ENCODE measurements at places on chromosomes 5 and 9. TPM values are rescaled to one million over a fixed set of nuclear protein-coding genes. Genes with fewer than 3 reads are reported as not detected.

- DNase-seq: peak; percentile 87
- no peaks in the 10 kb centered on the region for H3K36me3 ChIP-seq
- H3K27me3 ChIP-seq: peaks cover 8% of the 10 kb centered on the region
- peaks cover 13% of the 10 kb centered on the region for H3K4me1 ChIP-seq
Observed at GRCh38 chr5:472656-473550, 29.9 kb downstream of the EXOC3 start.

DNA sequence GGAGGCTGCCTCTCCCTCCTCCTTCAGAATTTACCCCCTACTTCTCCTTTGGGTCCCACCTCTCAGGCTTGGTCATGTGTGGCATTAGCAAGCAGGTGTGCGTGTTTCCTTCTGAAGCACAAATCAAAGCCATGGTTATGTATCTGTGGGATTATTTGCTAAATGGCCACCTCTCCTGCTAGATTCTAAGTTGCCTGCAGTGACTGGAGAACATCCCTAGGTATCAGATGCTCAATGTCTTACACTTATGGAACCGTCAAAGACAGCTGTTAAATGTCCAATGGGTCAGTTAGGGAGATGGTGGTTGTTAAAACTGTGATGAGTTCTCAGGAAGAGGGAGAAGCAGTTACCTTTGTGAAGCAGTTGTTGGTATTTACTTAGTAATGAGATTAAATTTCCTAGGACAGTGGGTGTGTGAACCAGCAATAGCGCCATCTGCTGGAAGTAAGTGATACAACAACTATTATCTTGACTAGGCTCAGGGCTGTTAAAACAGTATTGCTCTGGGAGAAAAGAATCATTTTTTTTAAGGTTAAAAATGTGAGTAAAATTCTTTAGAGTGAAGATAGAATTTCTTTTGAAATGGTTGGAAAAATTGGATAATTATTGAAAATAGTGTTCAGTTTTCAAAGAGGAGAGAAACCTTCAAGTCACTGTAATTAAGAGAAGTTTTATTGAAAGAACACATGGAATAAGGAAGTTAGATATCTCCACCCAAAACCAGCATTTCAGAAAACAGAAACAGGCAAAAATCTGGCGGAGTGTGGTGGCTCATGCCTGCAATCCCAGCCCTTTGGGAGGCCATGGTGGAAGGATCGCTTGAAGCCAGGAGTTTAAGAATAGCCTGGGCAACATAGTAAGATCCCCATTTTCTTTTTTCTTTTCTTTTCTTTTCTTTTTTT, 71.3 kb downstream of the TMC1 start:
- peak; percentile 48 for DNase-seq
- peaks cover 10% of the 10 kb centered on the region for H3K27me3 ChIP-seq
- H3K4me3 ChIP-seq: no peak overlapping the region
- no peaks in the 10 kb centered on the region for H3K4me1 ChIP-seq
- no peak overlapping the region for H3K27ac ChIP-seq

GRCh38 chr5:21071986-21072385, 1084.0 kb upstream of the CDH18 start:
- no peaks in the 10 kb centered on the region for H3K27me3 ChIP-seq
- H3K27ac ChIP-seq: no peak overlapping the region
- DNase-seq: no peak
- H3K36me3 ChIP-seq: no peaks in the 10 kb centered on the region

DNA sequence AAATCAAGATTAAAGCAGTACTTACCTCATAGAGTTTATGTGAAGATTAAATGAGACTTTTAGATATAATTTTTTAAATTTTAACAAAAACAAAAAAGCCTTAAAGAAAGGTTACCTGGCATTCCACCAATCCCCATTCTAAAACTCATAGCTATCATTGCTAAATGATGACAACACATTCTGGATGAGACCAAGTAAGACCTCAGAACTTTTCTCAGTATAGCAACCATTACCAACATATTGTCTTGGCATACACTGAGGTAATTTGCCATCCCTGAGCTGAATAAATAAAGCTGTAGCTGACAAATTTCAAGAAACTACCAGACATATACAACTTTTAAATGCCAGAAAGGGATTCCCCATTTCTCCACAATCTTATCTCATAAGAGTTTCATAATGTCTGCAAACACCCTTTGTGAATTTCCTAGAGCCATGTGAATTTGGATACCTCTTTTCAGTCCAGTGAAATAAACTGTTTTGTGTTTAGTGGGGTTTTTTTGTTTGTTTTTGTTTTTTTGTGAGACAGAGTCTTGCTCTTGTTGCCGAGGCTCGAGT, 29.5 kb downstream of the RANBP3L start:
- no peak overlapping the region for H3K27ac ChIP-seq
- DNase-seq: no peak
- no peaks in the 10 kb centered on the region for H3K4me1 ChIP-seq
- no peak overlapping the region for H3K4me3 ChIP-seq
- H3K36me3 ChIP-seq: no peaks in the 10 kb centered on the region
- H3K27me3 ChIP-seq: peaks cover 4% of the 10 kb centered on the region

DNA sequence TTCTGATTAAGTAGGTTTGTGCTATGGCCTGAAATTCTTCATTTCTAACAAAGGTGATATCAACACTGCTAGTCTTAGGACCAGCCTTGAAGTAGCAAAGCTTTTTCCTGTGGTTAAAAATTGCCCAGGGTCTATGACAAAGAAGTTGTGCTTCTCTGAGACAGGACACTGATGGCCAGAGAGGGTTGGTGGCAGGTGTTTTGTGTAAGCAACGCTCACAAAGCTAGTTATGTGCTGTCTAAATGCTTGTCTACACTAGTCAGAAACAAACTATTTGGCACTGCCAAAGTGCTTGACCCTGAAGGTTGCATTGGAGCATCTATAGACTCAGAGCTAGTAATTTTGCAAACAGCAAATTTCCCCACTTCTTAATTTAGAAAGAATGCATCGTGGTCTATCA, 44.1 kb upstream of the SELENOP start:
- no peak overlapping the region for H3K4me3 ChIP-seq
- H3K27me3 ChIP-seq: no peaks in the 10 kb centered on the region
- no peak for DNase-seq
- H3K4me1 ChIP-seq: no peaks in the 10 kb centered on the region
- H3K27ac ChIP-seq: no peak overlapping the region

DNA sequence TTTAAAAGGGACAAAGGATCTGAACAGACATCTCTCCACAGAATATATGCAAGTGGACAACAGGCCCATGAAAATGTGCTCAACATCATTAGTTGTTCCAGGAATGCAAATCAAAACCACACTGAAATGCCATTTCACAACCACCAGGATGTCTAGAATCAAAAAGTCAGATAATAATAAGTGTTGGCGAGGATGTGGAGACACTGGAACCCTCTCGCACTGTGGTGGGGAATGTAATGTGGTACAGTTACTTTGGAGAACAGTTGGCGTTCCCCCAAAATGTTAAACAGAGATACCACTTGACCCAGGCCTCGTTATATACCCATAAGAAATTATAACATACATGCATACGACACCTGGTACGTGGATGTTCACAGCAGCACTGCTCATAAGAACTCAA, 38.6 kb downstream of the SARDH start:
- no peak overlapping the region for H3K4me3 ChIP-seq
- H3K36me3 ChIP-seq: no peaks in the 10 kb centered on the region
- H3K4me1 ChIP-seq: no peaks in the 10 kb centered on the region
- no peak for DNase-seq
- no peaks in the 10 kb centered on the region for H3K27me3 ChIP-seq

- H3K4me1 ChIP-seq: no peaks in the 10 kb centered on the region
- no peak overlapping the region for H3K4me3 ChIP-seq
- H3K27me3 ChIP-seq: peaks cover 14% of the 10 kb centered on the region
Observed at GRCh38 chr5:329768-330167, 8.3 kb downstream of the AHRR start.

Gene ADAMTS13
- not detected for polyA plus RNA-seq

Measured in immature natural killer cell (primary cell).